Neural crest cell (in vitro differentiated cells): ENCODE measurements at places on chromosomes 7 and 10. TPM values are rescaled to one million over a fixed set of nuclear protein-coding genes. Genes with fewer than 3 reads are reported as not detected.

GRCh38 chr7:132160611-132161532 is 415.4 kb downstream of the PLXNA4 start:
- DNase-seq: no peak
- no peak overlapping the region for H3K4me3 ChIP-seq
- H3K27me3 ChIP-seq: no peaks in the 10 kb centered on the region
- H3K36me3 ChIP-seq: no peaks in the 10 kb centered on the region
- H3K27ac ChIP-seq: no peak overlapping the region

- peaks cover 3% of the 10 kb centered on the region for H3K27me3 ChIP-seq
- peaks cover 7% of the 10 kb centered on the region for H3K36me3 ChIP-seq
- H3K4me1 ChIP-seq: peaks cover 37% of the 10 kb centered on the region
- H3K4me3 ChIP-seq: peak overlapping the region; percentile 94
- no peak overlapping the region for H3K27ac ChIP-seq
Measured at GRCh38 chr7:79455173-79455790, 1.8 kb upstream of the MAGI2 start.

DNA sequence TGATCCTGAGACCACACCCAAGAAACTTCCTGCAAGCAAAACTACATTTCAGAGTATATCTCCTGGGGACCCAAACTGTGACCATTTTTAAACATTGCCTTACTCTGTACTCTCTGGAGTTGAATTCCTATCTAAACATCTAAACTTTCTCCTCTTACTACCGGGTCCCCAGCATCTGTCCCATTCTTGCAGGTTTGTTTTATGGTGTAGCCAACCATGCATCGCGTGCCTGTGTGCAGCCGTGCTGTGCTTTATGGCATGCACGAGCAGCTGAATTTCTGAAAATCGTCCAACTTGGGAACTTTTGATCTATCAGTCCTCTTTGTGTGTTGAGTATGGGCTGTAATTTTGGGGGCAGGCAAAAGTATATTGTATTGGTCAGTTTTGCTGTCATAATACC is 423.8 kb upstream of the DPP6 start:
- H3K4me3 ChIP-seq: no peak overlapping the region
- H3K27me3 ChIP-seq: no peaks in the 10 kb centered on the region
- DNase-seq: no peak
- H3K27ac ChIP-seq: no peak overlapping the region
- no peaks in the 10 kb centered on the region for H3K4me1 ChIP-seq
- H3K36me3 ChIP-seq: peaks cover 11% of the 10 kb centered on the region

GRCh38 chr10:43068471-43069210 is 8.2 kb upstream of the RET start:
- H3K36me3 ChIP-seq: no peaks in the 10 kb centered on the region
- H3K27me3 ChIP-seq: peaks cover 7% of the 10 kb centered on the region
- DNase-seq: no peak

DNA sequence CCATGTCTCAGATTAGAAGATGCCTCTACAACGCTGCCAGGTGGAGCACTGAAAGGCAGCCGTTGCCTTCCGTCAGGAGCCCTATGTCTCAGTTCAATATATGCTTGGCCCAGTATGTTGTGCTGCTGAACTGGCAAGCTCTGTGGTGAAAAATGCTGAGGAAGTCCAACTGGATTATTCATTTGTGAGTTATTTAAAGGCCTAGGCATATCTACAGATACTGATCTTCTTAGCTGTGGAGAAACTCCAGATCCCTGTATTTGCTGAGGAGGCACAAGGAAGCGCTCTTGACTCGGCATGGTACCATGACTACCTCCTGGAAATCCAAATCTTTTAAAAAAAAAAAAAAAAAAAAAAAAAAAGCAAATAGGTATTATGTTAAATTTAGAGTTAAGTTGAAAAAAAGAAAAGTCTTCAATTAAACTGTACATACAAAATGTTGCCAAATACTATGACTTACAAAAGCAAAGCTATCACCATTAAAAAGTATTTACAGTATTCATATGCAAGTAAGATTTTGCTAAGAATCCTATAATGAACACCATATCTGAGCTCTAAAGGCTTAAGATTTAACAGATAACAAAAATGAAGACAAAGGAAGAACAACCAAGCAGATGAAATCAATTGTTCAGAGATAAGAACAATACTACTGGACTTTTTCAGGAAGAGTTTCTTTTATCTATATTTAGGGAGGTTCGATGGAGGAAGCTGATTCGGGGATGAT is 152.4 kb downstream of the GALNT11 start:
- H3K4me3 ChIP-seq: no peak overlapping the region
- H3K4me1 ChIP-seq: no peaks in the 10 kb centered on the region
- H3K27me3 ChIP-seq: no peaks in the 10 kb centered on the region

GRCh38 chr10:99369551-99369950 is 40.4 kb downstream of the CNNM1 start:
- DNase-seq: no peak
- peaks cover 19% of the 10 kb centered on the region for H3K27me3 ChIP-seq
- H3K27ac ChIP-seq: no peak overlapping the region
- H3K4me3 ChIP-seq: no peak overlapping the region
- H3K36me3 ChIP-seq: no peaks in the 10 kb centered on the region

- H3K27me3 ChIP-seq: no peaks in the 10 kb centered on the region
- H3K4me3 ChIP-seq: no peak overlapping the region
- no peaks in the 10 kb centered on the region for H3K36me3 ChIP-seq
Measured at GRCh38 chr7:138064856-138065357, 11.4 kb upstream of the AKR1D1 start.

Gene ZFAND2A
- 13.6 and 14.5 TPM in 2 replicates for total RNA-seq

- no peaks in the 10 kb centered on the region for H3K4me1 ChIP-seq
- H3K36me3 ChIP-seq: no peaks in the 10 kb centered on the region
- no peak for DNase-seq
- H3K27ac ChIP-seq: no peak overlapping the region
Measured at GRCh38 chr10:9636216-9636615, 1381.5 kb upstream of the CELF2 start.

Gene MCM10
- 76.3 and 80.6 TPM in 2 replicates for total RNA-seq

Gene HACD1
- total RNA-seq: 13.7 and 14.6 TPM in 2 replicates

DNA sequence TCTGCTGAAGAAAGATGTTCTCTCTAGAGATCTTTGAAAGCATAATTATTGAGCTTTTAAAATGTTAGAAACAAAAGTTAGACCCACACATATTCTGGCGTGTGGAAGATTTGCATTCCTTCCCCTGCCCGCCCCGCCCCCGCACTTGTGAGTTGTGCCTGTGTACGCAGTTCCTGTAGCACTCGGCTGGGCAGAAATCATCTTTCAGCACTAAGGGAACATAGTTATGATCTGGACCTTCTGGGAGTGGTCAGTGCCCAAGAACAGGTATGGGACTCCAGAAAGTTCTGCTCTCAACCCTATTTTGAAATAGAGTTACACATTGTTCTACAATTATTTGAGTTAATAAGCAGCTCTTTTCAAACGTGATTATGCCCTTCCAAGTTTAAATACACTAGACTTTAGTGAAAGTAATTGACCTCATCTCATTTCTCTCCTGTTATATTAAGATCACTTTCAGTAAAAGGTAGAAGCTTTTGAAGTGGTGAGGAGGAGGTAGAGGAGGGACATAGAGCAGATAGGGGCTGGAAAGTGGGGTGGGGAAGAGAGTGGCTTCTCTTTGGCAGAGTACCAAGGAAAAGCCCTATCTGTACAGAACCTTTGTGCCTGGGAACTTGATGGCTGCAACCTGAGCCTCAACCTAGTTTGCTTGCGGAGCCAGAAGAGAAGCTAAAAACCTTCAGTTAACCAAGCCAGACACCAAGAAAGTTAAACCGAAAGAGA is 5.7 kb downstream of the BLVRA start:
- H3K4me1 ChIP-seq: peaks cover 23% of the 10 kb centered on the region
- no peaks in the 10 kb centered on the region for H3K36me3 ChIP-seq
- DNase-seq: no peak
- H3K27me3 ChIP-seq: peaks cover 10% of the 10 kb centered on the region
- no peak overlapping the region for H3K27ac ChIP-seq
- H3K4me3 ChIP-seq: no peak overlapping the region

Gene CNPY1
- total RNA-seq: 1.5 and 2.4 TPM in 2 replicates

DNA sequence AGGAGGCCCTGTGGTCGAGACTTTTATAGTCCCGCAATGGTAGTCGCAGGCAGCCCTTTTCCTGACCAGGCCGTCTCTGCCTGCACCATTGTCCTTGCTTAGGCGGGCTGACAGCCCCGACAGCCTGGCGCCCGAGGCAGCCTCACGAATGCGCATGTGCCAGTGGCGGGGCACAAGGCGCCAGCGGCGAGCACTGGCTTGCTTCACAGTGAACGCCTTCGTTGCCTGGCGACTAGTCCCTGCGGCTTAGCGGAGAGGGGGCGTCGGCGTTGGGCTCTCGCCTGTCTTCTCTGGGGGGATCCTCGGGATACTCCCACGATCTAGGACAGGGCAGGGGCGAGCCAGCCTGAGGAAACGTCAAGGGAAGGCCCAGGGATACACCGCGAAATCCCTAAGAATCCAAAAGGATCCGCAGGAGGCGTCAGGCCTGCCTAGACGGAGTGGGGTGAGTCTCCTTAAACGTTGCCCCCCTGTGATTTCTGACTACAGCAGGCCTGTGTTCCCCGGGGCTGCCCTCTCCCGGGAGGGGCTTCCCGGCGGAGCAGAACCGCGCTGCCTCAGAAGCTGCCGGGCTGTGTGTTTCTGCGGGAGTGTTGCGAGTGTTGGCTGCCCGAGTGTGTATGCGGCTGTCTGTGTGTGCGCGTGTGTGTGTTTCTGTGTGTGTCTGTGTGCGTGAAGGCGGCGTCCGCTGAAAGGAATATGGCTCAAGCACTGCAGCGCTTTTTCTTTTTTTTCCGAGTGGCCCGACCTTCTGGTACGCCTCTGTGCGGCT is 20.5 kb upstream of the ZNF273 start:
- H3K36me3 ChIP-seq: no peaks in the 10 kb centered on the region
- no peaks in the 10 kb centered on the region for H3K4me1 ChIP-seq
- no peak for DNase-seq
- peaks cover 23% of the 10 kb centered on the region for H3K27me3 ChIP-seq

DNA sequence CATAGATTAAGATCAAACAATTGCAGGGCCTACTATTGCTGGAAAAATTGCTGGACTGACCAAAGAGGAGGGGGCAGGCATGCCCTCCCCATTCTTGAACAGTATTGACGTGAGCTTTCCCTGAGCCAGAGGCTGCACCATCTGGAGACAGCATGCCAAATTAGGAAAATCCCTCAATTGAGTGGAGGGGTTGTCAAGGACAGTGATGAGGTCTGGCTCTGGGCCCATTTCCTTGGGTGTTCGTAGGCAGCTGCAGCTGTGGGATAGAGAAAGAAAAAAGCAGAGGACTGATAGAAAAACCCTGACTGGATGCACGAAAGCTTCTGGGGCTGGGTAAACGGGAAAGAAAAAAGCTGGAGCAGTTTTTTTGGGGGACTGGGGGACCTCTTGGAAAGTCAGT is 22.8 kb upstream of the ORC5 start:
- H3K27me3 ChIP-seq: peaks cover 31% of the 10 kb centered on the region
- H3K27ac ChIP-seq: no peak overlapping the region
- no peak for DNase-seq
- H3K36me3 ChIP-seq: no peaks in the 10 kb centered on the region
- H3K4me1 ChIP-seq: peaks cover 4% of the 10 kb centered on the region
- no peak overlapping the region for H3K4me3 ChIP-seq

DNA sequence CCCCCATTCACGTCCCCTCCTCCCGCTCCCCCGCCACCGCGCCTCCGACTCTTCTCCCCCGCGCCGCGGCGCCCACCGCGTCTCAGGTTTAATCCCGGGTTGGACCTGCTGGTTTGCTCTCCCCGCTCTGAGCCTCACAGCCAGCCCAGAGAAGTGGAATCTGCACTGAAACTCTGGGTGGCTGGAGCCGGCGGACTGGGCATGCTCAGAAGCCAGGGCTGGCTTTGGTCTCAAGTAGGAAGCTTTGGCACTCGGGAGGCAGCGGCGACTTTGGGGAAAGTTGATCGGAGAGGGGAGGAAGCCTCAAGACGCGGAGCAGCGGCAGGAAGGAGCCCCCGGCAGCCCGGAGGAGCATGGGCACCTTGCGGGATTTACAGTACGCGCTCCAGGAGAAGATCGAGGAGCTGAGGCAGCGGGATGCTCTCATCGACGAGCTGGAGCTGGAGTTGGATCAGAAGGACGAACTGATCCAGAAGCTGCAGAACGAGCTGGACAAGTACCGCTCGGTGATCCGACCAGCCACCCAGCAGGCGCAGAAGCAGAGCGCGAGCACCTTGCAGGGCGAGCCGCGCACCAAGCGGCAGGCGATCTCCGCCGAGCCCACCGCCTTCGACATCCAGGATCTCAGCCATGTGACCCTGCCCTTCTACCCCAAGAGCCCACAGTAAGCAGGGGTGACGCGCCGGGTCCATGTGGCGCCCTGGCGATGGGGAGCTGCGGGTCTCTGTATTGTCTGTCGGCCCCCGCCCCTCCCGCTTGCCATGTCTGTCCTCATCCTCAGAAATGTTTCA is at the start of gene PRKG1:
Gene PRKG1, plus strand, starts transcription at position 250 of the 791 bp plus-strand sequence.
- H3K4me3 ChIP-seq: peak within 1 kb of the TSS; percentile 93
- H3K27ac ChIP-seq: peak within 1 kb of the TSS; percentile 31
- no peaks in the 10 kb centered on the region for H3K36me3 ChIP-seq
- peaks cover 15% of the 10 kb centered on the region for H3K4me1 ChIP-seq
- H3K27me3 ChIP-seq: peaks cover 51% of the 10 kb centered on the region
- DNase-seq: peak; percentile 68
